ENCODE measurements at places on chromosomes 3 and 15.

DNA sequence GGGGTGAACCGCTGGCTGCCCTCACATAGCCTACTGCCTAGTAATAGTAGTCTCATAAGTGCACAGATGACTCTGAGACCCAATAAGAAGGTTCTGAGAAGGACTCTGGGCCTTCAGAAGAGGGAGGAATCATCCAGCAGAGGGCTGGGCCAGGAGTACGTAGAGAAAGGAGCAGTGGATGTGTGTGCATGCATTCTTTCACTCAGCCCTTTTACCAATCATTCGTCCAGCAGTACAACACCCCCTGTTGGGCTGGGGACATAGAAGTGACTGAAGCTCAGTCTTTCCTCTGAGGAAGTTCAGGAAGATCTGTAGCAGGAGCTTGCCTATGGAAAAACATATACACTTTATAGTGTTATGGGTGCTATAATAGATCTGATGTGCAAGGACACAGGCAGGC lies 333.1 kb downstream of the CLSTN2 start:
- DNase-seq, result no peak

GRCh38 chr3:53583161-53583690 lies 88.8 kb downstream of the CACNA1D start:
- DNase-seq, result no peak

DNA sequence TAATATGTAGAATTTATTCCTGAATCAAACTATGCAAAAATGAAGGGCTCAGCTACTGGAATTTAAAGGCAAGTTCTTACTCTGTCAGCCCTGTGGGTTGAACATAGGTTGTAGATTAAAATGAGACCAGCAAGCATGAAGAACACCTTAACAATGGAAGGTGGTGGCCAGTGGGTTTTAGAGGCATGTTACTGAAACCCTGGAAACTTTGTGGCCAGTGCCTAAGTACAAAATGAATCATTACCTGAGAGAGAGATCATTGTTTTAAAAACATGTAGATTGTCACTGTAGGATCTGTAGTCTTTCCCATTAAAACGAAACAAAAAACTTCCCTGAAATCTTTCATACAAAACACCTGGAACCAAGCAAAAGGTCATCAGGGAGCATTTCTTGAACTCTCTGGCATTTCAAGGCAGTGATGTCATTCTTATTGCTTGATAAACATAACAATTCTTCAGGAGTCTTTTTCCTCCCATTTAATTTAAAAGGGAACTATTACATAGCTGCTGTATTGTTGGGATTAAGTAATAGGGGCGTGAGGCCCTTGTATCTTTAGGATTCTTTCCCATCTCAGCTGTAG lies 51.8 kb downstream of the TMEM108 start:
- no peak for DNase-seq

GRCh38 chr15:63981596-63982320 lies 64.5 kb downstream of the DAPK2 start:
- DNase-seq, result no peak

DNA sequence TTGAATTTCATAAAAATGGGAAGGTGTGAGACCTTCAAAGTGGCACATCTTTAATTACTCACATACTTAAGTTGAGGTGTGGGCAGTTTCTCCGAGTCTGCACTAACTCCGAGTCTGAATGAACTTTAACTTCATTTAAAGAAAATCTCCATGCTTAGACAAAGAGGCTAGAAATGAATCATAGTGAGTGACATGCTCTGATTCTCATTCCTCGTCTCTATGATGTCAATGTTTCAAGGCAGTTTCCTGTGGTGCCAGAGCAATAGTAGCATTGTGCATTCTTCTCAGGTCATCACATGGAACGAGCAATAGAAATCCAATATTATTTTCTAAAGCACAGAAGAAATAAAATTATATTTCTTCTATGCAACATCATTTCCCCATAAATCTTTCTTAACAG lies 224.8 kb downstream of the KCNMB2 start:
- no peak for DNase-seq

GRCh38 chr3:11995120-11995519 lies 9.1 kb upstream of the SYN2 start:
- DNase-seq, result no peak

DNA sequence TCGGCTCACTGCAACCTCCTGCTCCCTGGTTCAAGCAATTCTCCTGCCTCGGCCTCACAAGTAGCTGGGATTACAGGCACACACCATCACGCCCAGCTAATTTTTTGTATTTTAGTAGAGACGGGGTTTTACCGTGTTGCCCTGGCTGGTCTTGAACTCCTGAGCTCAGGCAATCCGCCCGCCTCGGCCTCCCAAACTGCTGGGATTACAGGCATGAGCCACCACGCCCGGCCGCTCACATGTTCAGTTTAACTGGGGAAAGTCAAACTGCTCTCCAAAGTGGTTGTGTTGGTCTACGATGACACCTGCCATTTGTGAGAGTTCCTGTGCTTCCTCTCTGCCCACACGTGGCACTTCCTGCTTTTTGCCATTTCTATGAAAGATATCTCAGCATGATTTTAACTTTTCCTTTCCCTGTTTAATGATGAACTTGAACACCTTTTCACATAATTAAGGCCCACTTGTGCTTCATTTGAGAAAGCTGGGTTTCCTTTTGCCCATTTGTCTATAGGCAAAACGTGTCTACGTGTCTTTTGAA lies 877 bp upstream of the GP5 start:
- no peak for DNase-seq

DNA sequence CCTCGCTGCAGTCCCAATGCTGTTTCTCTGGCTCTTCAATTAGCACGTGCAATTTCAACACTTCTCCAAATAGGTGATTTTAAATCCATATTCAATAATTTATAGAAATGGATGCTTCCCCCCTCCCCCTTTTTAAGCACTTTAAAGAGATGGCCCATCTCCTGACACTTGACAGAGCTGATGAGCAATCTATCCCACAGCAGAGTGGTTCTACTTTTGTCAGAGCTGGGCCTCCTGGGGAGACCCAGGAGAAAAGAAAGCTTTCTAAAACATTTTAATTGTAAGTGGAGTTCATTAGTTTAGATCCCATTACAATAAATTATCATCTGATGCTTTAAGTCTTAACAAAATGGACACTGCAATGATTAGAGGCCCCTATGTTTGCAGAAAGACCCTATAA lies 127.7 kb downstream of the SHQ1 start:
- DNase-seq, result no peak

GRCh38 chr3:125670945-125671344 lies 75.6 kb upstream of the OSBPL11 start:
- no peak for DNase-seq

GRCh38 chr3:156764751-156765150 lies 61.4 kb upstream of the LEKR1 start:
- DNase-seq, result no peak

GRCh38 chr3:122353893-122354401 lies 28.9 kb downstream of the CSTA start:
- DNase-seq, result no peak

GRCh38 chr15:45200799-45201556 lies 13.2 kb upstream of the SHF start:
- DNase-seq, result peak; percentile 98

DNA sequence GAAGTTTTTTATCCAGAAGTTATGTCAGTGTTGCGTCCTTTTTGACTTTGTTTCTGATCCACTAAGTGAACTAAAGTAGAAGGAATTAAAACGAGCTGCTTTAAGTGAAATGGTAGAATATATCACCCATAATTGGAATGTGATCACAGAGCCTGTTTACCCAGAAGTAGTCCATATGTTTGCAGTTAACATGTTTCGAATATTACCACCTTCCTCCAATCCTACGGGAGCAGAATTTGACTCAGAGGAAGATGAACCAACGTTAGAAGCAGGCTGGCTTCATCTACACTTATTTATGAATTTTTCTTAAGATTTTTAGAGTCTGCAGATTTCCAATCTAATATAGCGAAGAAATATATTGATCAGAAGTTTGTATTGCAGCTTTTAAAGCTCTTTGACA lies 57.6 kb downstream of the DNAH1 start:
- DNase-seq, result no peak

DNA sequence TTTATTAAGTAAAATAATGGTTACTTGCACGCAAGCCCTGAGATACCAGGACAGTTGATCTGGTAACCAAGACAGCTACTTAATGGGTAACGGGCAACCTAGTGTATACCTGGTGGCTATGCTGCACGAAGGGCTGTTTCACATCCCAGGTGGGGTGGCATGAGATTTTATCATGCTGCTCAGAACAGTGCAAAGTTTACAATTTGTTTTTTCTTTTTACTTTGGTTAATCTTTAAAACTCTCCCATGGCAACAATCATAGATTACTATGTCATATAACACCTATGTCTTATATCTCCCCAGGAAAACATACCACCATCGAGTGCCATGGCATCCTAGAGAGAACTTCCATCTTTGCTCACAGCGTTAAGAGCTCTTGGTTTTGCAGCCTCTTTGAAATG lies 32.2 kb upstream of the SLC28A1 start:
- DNase-seq, result no peak

DNA sequence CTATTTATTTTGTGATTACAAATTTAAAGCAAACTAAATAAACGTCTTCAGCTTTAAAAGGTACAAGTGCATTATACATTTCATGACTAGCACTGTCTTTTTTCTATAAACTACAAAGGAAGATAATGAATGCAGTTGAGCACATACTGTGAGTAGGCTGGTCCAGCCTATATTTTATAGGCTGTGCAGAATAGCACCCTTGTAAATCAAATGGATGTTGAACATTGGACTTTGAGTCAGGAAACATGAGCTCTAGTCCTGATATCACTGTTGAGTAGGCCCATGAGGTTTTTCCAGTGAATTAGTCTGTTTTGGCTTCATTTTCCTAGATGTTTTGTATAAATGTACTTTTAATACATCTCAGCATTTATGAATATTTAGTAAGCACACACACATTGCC lies 447.3 kb upstream of the KCNMB2 start:
- no peak for DNase-seq

DNA sequence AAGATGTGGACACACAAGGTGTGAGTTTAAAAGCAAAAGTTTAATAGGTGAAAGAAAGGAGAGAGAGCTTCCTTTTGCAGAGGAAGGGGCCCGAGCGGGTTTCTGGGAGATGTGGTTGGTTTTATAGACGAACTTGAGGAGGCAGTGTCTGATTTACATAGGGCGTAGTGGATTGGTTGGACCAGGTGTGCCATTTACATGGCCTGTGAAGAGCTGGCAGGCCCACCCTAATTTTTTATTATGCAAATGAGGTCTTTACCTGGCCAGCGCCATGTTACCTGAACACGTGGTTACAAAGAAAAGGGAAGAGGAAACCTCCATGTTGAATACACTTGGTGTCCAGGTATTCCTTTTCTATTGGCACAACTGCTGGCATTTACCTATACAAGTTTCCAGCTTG lies 42.8 kb upstream of the THSD4 start:
- DNase-seq, result no peak

GRCh38 chr15:85742186-85742821 lies 52.4 kb downstream of the KLHL25 start:
- no peak for DNase-seq

DNA sequence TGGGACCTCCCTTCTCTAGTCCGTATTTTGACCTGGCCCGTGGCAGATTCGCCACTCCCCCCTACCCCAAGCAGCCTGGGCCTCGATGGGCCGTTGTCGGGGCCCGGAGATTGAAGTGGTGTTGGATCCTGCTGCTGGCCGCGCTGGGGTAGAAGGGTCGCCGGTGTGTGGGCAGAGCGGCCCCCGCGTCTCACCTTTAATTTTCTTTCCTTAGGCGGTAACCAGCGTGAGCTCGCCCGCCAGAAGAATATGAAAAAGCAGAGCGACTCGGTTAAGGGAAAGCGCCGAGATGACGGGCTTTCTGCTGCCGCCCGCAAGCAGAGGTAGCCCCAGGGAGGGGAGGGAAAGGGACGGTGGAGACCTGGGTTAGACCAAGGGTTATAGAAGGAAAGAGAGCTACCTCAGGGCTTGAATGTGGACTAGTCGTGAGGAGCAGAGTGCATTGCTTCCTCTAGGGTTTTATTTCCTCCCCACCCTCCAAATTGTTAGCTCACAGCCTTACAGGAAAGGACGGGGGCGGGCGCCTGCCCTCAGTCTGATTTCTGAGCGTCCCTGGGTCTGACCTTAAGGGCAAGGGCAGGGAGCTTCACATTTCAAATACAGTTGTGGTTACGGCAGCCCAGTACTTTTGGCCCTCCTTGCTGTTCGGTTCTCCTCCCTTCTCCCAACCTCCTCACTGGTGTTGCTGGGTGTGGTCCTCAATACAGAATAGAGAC lies 799 bp downstream of the SERF2 start:
- peak; percentile 30 for DNase-seq

GRCh38 chr3:71225951-71226564 lies 357.5 kb downstream of the FOXP1 start:
- no peak for DNase-seq

GRCh38 chr15:39393575-39394335 lies 187.1 kb upstream of the THBS1 start:
- DNase-seq, result no peak

DNA sequence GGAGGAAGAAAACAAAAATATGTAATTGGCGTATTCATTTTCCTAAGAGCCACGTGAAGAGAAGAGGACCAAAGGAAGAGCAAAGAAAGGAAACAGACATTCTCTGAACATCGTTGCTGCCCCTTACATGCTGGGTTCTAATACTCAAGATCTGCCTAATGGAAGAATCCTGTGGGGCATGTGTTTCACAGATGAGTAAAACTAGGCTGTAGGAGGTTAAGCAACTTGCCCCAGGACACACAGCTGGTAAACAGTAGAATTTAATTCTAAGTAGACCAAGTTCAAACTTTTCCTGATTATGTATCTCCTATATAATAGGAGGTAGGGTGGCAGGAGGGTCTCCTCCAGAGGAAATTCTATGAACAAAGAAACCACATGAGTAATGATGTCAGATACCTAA lies 106.1 kb upstream of the TNFAIP8L3 start:
- no peak for DNase-seq

- no peak for DNase-seq
Measured at GRCh38 chr3:128814519-128815317, 64.7 kb upstream of the ACAD9 start.

GRCh38 chr15:84812842-84813241 lies 4.3 kb upstream of the ALPK3 start:
- no peak for DNase-seq

DNA sequence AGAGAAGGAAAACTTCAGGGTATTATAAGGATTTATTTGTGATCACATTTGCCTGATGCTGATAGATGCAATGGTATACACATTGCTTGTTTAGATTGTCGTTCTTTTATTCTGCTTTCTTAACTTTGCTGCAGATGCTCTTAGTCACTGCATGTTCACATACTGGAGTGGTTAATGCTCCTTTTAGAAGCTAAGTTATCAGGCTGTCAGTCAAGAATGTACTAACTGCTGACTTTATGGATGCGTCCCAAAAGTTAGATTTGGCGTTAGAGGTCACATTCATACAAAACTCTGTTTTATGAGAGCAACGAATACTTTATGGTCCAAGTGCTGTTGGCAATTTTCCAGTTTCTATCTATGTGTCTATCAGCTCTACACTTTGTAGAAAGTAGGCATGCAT lies 160.7 kb downstream of the BBX start:
- no peak for DNase-seq

DNA sequence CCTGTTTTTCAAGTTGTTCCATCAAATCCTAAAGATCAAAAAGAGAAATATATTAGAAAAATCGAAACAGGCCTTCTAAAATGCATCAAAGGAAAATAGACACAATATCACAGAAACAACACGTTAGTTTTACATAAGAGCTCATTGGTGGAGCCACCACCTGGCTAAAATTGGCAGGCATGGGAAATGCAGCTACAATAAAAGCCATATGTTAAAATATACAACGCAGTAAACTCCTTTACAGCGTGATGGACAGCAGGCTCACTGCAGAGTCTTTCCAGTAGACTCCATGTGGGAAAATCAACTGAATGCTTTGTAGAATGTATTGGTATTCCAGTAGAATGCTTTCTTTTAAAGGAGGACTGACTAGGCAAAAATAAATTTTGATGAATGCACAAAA lies 40.9 kb upstream of the MYO5C start:
- no peak for DNase-seq
